ELF-1 (cell line): ENCODE measurements at places on chromosomes 4 and X.

DNA sequence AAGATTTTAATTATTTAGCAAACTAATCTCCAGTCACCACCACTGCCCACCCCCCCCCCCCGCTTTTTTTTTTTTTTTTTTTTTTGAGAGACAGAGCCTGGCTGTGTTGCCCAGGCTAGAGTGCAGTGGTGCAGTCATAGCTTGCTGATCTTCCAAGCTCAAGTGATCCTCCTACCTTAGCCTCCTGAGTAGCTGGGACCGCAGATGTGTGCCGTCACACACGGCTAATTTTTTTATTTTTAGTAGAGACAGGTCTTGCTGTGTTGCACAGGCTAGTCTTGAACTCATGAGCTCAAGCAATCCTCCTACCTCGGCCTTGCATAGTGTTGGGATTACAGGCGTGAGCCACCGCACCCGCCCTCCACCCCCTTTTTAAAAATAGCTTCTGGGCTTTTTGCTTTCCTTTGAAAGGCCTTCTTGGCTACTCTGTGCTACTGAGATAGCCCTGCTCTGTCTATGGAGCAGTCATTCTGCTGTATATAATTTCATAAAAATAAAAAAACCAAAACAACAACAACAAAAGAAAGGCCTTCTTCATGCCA, 18.7 kb downstream of the TXLNG start:
- DNase-seq, result no peak

- DNase-seq, result peak; percentile 14
Measured at GRCh38 chr4:57303012-57303751, 193.0 kb upstream of the IGFBP7 start.

GRCh38 chrX:397575-397974, 10.9 kb upstream of the PPP2R3B start:
- peak; percentile 85 for DNase-seq

DNA sequence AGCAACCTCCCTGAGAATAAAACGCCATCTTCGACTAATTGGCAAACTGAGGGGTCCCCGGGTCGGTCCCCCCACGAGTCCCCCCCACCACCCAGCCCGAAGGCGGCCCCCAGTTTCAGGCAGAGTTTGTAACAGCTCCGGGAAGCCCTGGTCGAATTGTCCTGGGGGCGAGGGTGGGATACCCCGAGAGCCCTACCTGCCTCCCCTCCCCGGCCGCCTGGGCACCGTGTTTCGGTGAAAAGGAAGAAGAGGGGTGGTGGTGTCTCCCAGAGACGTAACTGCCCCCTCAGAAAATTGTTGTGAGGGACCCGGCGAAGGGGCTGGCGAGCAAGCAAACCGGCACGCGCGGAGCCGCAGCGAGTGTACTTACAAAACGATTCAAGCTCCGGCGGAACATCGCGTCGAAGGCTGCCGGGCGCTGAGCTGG, 1.2 kb downstream of the ATP11C start:
- DNase-seq, result peak; percentile 44
